IMR-90 (cell line): ENCODE measurements at places on chromosomes 7 and 10. TPM values are rescaled to one million over a fixed set of nuclear protein-coding genes. Genes with fewer than 3 reads are reported as not detected.

GRCh38 chr7:29657856-29658255 is 94.2 kb downstream of the PRR15 start:
- no peak for DNase-seq

- DNase-seq: no peak
Measured at GRCh38 chr7:150717814-150718420, 1.5 kb downstream of the GIMAP1 start.

DNA sequence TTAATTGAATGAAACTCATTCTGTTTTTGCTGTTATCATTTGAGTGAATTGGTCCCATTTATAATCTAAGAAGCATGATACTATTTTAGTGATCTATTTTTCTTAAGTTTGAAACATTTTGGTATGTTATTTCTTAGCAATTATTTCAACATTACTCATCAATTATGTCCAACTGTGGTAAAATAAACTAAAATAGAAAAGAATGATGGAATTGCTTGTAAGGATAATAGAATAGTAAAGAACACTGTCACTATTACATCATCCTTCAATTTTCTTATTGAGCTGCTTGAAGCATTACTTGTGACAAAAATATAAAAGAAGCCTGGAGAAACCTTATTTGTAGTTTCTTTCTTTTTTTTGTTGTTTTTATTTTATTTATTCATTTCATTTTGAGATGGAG is 42.4 kb downstream of the ZNF487 start:
- peak; percentile 41 for DNase-seq

GRCh38 chr7:79142706-79143105 is 310.8 kb downstream of the MAGI2 start:
- no peak for DNase-seq

- DNase-seq: no peak
Measured at GRCh38 chr10:103280031-103280430, 3.1 kb downstream of the INA start.

DNA sequence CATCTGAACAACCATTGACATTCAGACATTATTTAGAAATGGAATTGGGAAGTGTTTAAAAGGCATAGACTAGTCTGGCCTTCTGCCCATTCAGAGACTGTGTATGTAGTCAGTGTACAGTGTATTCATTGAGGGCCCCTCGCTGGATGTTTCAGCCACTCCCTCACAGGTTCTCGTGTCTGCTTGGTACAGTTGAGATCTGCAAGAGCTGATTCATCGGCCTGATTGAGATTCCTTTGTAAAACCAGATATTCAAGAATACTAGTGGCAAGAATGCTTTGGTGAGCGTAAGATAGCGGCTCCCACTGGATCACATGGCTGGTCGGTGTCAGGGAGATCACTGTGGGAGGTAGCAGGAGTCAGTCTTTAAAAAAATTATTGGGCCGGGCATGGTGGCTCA is 119.5 kb downstream of the TCF7L2 start:
- peak; percentile 89 for DNase-seq

DNA sequence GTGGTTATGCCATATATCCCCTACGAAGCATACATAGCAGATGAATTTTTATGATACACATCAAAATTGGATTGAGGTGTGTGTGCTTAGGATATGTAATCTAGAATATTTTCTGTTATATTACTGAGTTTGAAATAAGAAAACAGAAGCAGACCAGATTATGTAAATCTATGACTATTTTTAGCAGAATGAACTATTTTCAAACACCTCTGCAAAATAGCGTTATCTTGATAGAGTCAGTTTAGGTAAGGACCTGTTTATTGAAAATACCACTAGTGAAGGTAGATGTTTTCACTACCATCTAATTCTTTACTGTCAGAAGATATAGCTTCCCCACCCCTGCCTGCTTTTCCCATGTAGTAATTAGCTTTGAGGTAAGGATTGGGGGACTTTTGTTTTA is 9.1 kb downstream of the LANCL2 start:
- no peak for DNase-seq

- DNase-seq: no peak
Measured at GRCh38 chr10:129191797-129192196, 275.2 kb upstream of the MGMT start.

DNA sequence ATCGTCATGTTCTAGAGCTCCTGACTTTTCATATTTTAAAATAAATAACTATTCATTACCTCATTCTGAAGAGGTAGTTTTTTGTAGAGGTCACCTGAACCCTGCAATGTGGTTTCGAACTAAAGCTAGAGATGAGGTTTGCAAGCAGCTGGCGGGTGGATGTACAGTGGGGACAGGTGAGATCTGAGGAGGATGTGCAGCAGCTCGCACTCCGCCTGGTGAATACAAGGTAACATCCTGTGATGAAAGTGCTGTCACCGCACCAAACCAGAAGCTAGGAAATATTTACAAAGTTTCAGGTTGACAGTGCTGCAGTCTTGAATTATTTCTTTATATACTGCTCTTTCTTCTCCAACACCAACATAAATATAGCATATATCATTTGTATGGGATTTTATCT is 26.5 kb downstream of the NDUFB2 start:
- DNase-seq: no peak

DNA sequence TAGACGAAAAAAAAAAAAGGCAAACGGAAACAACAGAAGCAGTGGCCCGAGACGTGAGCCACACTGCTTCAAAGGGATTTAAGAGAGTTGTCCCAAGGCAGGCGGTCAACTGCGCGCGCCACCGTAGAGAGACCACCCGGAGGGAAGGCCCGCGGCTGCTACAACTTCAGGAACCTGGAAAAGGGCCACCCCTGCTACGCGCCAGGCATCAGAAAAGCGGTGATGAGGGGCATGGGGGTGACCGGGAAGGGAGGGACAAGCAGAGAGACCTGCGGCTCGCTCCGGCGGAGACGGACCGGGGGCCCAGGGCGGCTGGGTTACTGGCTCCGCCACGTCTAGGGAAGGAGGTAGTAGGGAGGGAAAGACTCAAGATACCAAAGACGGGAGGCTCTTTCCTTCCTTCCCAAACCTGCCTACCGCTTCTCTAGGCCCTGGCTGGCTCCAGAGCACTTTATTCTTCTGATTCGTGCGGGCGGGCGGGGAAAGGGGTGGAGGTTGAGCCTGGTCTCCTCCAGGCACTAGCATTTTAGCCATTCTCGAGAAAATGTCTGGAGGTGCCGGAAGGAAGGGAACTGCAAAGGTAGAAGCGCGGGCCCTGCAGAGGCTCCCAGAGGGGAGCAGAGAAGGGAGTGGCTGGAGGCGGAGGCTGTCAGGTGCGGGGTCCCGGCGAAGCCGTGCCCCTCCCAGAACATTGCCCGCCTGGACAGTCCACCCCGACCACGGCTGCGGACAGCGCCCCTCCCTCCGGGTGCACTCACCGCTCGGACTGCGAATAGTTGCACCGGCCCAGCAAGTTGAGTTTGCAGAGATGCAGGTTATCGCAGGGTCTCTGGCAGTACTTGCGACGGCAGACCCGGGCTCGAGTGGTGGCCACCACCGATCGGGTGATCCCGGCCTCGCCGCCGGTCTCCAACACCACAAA is 993 bp downstream of the ZC3HAV1 start:
- DNase-seq: peak; percentile 4

- no peak for DNase-seq
Measured at GRCh38 chr7:55104712-55105433, 86.1 kb downstream of the EGFR start.

GRCh38 chr7:155610633-155611193 is 33.7 kb upstream of the RBM33 start:
- DNase-seq: no peak

The TPK1 gene
- 1.1 and 1.8 TPM in 2 replicates for total RNA-seq

The SPDYE5 gene
- not detected in 2 replicates for total RNA-seq

The A1CF gene
- not detected in 2 replicates for total RNA-seq

The PTPRE gene
- total RNA-seq: 0.54 and 0.56 TPM in 2 replicates

The RHBDD2 gene
- 9.7 and 10.8 TPM in 2 replicates for total RNA-seq
